ENCODE measurements at places on chromosomes 12 and 14.

DNA sequence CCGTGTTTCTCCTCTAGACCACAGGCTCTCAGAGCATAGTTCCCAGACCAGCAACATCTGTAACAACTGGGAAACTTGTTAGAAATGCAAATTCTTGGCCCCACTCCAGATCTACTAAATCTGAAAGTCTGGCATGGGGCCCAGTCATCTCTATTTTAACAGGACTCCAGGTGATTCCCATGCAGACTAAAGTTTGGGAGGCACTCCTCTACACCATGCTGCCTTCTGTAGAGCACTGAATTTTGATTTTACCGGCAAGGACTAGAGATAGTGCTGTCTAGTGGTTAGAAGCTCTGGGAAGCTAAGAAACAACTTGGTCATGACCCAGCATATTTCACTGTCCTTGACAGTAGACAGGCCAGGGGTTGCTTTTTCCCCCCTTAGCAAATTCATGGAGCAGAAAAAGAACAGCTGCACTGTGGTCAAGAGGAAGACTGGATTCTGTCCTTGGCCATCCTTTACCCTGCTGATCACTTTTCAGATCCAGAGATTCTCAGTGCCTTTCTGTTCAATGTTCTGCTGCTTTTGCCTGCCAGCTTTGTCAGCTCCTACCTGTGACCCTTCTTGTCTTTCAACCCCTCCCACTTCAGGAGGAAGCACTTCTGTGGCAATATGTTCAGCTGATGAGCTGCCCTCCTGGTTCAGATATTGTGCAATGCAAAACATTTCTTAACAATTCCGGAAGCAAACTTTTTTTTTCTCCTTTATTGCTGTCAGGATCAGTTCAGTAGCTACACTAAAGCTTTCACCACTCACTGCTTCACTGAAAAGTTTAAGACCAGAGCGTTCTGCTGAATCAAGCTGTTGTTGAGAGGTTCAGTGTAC lies 133.8 kb upstream of the NUDT4 start:
- DNase-seq = peak; percentile 33

DNA sequence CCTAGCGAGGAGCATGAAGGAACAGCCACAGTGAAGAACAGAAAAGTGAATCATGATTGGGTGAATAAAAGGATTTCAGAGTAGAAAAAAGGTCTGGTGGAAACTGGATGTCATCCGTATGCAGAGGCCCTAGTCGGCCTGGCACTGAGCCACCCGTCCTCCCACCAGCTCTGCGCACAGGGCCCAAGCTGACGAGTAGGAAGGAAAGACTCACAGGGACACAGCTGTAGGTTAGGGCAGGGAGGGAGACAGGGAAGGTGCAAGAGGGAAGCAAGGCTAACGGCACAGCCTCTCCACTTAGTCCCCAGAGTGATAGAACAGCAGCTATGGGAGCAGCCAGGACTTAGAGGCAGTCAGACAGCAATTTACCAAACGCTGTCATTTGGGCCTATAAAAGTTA lies 112.6 kb downstream of the KCNK10 start:
- DNase-seq = no peak

GRCh38 chr14:55773312-55773711 lies 193.3 kb downstream of the KTN1 start:
- no peak for DNase-seq

- DNase-seq = no peak
Observed at GRCh38 chr12:41772478-41772877, 372.2 kb downstream of the GXYLT1 start.

- DNase-seq = no peak
Observed at GRCh38 chr12:39161465-39162085, 256.2 kb upstream of the CPNE8 start.

GRCh38 chr12:81815611-81816010 lies 56.5 kb upstream of the PPFIA2 start:
- no peak for DNase-seq

DNA sequence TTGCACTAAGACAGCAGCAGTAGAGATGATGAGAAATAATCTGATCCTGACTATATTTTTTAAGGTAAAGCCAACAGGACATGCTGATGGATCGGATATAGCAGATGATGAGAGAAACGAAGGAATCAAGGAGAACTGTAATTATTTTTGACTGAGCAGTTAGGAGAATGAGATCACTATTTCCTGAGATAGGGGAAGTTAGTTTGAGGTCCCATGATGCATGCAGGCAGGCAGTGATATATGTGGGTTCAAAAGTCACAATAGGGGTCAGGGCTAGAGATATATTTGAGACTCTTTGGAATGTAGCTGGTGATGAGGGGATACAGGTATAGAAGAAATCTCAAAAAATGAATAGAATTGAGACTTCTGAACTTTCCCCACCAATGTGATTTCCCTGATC lies 107.6 kb downstream of the GTF2A1 start:
- no peak for DNase-seq

DNA sequence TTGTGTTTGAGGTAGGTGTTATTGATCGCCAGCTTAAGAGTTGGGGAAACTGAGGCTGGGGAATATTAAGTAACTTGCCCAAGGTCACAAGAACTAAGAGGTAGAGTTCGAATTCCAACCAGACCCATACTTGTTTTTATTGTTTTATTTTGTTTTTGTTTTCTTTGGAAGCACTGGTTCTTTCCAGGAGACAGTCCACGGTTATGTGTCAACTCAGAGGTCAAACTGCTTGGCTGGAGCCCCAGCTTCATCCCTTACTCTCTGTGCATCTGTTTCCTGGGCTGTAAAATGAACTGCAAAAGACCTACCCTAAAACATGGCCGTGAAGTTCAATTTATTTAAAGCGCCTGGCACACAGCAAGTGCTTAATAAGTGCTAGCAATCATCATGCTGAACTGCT lies 74.4 kb upstream of the MAP1LC3B2 start:
- DNase-seq = no peak

DNA sequence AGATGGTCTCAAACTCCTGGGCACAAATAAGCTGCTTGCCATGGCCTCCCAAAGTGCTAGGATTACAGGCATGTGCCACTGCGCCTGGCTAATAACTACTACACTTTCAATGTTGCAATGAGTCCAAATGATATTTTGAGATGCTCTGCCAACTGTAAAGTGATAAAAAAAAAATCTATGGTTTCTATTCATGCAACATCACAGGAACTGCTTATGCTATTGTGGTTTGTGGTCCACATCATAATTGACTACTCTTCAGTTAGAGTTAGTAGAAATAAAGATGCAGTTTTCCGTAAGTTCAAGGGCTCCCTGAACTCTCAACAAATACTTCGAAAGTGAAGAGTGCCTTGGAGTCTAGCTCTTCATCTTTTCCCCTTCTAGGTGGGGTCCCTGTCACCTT lies 239.4 kb downstream of the C12orf75 start:
- DNase-seq = no peak

- no peak for DNase-seq
Observed at GRCh38 chr14:97022741-97023140, 225.6 kb downstream of the VRK1 start.

- peak; percentile 86 for DNase-seq
Observed at GRCh38 chr12:121095544-121096198, 37.0 kb upstream of the P2RX7 start.

- DNase-seq = no peak
Observed at GRCh38 chr14:38137005-38137404, 70.7 kb upstream of the SSTR1 start.

GRCh38 chr14:69845787-69846186 lies 33.4 kb upstream of the SMOC1 start:
- DNase-seq = peak; percentile 32

DNA sequence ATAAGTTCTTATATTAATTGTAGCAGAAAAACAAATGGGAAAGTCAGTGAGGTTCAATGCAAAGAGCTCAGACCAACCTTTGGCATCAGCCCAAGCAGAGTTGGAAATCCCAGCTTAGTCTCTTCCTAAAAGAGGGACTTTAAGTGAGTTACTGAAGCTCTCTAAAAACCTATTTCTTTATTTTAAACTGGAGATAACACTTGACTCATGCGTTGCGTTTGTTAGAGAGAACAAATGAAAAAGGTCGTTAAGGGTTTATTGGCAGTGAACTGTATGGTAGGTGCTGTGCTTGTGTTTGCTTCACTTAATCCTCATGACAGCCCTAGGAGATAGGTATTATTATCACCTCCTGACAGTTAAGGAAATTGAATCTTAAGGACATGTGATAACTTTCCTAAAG lies 396.5 kb downstream of the RAD51B start:
- DNase-seq = no peak

DNA sequence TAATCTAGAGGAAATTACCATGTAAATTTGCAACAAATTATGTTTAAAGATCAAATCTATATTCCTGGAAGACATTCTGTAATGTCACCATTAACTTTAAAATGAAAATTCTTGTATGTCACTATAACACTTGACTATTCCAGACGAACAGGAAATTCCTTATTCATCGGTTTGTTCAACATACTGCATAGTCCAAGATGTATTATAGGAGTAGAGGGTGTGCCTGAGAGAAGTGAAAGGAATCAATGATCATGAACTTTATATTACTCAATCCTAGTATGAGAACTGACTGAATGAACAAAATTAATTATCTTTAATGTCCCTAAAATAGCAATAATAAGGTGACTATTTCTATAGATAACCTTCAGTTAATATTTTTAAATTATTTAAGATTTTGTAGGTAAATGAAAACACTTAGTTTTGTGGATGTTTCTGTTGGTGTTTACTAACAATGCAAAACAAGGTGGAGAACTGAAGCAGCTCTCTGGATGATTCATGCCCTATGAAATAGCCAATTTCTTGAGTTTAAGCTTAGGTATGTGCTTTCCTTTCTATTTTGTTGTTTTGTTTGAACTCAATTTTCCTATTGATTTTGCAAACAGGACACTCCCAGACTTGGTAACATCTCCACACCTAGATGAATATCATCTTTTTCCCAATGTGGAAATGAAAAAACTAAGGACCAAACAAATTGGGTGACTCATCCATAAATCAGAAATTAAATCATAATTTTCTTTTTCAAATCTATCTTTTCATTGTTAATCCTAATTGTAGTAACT lies 18.2 kb upstream of the ITPR2 start:
- DNase-seq = no peak

DNA sequence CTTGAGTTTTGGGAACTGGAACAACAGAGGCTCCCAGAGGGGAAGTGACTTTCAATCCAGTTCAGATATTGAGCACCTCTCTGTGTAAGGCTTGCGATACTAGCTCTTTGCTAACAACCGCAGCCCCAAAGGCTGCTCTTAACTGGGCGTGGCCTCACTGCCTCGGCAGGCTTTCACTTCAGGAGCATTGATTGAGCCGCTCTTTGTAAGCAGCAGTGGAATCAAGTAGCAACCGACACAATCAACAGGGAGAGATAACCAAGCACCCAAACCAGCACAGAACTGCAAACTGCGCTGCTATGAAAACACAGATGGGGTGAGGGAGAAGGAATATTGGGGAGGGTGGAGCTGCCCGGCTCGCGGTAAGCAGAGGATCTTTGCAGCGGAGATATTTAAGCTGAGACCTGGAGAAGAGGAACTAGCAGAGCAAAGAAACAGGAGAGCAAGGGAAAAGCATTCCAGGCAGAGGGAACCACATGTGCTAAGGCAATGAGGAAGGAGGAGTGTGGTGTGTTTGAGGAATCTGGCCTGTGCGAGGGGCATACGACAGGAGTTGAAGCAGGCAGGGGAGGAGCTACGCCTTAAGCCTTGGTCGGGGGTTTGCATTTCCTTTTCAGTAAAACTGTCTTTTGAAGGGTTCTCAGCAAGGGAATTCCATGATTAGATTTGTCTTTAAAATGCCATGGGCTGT lies 17.3 kb upstream of the YY1 start:
- DNase-seq = peak; percentile 30

All from SJCRH30 (cell line).